Suppressor macrophage treated with lipopolysaccharide for 1 hour (primary cell): ENCODE measurements at places on chromosomes 2 and 18.

DNA sequence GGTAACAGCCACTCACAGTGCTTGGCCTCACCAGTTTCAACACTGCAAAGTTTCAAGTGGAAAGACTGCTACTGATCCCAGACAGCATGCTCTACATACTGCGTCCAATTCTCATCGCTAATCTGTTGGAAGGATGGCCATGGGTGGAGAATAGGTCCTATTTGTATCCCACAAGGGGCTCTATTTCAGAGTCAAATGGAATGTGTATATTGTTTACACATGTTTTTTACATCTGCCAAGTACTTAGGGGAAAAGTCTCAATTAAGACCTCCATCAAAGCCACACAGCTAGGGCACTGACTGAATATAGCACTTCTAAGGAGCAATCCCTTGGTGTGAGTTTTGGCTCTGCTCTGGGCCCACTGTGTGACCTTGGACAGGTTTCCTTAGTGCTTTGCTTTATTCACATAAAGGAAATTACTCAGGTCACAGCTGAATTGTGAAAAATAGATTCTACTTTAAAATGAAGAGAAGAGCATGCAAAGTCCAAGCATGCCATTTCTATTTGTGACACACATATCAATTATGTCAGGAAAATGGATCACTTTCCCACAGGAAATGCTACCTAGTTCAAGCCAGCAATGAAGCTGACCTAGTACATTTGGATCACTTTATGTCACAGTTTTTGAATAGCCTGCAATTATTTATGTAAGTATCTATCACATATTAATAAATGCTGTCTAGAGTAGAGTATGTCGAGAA is 112.9 kb upstream of the STK17B start:
- no peak for DNase-seq

DNA sequence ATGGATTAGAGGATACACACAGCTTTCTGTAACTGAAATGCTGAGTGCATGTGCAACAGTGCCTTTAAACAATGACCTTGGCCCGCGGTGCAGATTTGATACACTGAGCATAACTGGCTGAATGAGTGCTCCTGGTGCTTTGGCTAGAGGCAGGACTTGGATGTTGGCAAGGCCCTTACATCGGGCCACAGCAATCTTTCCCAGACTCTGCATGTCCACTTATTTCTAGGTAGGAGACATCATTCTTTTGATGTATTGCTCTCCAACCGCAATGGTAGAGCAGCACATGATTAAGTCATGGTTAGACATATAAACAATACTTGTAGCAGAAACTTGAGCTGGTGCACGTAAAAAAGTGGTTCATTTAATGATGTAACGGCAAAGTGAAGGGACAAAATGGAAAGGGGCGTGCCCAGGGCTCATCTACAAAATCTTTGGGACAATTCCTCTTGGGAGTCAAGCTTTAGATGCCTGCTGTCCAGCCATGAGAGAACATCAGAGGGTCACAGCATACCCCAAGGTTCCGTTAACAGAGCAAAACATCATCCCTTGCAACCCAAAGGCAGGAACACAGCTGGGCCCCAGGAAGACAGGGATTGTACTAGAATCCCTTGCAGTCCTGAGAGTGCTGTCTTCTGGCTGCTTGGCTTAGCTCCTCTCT is 43.4 kb downstream of the RAB31 start:
- DNase-seq = no peak

- no peak for DNase-seq
These were observed 95.2 kb downstream of the LBH start for GRCh38 chr2:30326497-30326896.

- DNase-seq = no peak
These were observed 32.5 kb downstream of the TET3 start for GRCh38 chr2:74017223-74017622.

GRCh38 chr2:212005085-212005671 is 533.4 kb downstream of the ERBB4 start:
- DNase-seq = peak; percentile 27

- no peak for DNase-seq
These were observed 728.4 kb downstream of the LRRTM4 start for GRCh38 chr2:76793647-76794334.

DNA sequence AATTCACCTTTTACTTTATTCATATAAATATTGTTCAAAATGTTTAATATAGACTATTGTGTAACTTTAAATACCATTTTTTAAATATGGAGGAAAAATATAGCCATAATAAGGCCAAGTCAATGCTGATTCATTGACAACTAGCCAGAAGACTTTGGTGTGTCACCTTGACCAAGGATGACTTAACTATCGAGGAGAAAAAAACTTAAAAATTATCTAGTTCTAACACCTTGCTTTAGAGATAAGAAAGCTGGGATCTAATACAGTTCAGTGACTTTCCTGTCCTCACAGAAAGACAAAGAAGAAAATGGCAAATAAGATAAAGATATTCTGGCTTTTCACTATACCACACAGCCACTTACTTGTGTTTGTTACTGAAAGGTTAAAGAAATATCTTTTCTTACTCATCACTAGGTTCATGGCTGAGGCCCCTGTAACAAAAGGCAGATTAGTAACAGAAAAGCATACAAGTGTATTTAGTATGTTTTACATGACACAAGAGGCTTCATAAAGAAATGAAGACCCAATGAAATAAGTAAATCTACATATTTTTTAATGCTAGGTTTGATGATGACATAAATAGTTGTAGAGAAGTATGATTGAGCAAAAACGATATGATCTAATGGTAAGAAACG is 65.9 kb upstream of the LRRTM1 start:
- DNase-seq = no peak

GRCh38 chr2:221270806-221271205 is 301.3 kb downstream of the EPHA4 start:
- no peak for DNase-seq

DNA sequence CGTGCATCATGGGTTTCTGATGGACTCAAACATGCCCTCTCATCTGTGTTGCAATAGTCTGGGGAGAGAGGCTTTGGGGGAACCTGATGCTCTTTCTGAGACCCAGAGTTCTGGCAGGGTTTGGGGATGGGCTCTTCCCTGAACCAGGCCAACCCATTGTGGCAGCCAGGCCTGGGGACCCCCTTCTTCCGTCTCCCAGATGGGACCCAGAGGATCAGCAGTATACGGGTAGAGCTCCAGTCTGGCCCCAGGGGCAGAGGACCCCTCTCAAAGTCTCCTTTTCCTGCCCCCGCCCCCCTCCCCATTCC is 333.7 kb downstream of the DYSF start:
- no peak for DNase-seq

- DNase-seq = no peak
These were observed 234.5 kb downstream of the LDLRAD4 start for GRCh38 chr18:13452871-13453680.

GRCh38 chr2:152042636-152043615 is 55.9 kb downstream of the CACNB4 start:
- peak; percentile 88 for DNase-seq

- peak; percentile 12 for DNase-seq
These were observed 31.1 kb downstream of the CTLA4 start for GRCh38 chr2:203898657-203899056.

DNA sequence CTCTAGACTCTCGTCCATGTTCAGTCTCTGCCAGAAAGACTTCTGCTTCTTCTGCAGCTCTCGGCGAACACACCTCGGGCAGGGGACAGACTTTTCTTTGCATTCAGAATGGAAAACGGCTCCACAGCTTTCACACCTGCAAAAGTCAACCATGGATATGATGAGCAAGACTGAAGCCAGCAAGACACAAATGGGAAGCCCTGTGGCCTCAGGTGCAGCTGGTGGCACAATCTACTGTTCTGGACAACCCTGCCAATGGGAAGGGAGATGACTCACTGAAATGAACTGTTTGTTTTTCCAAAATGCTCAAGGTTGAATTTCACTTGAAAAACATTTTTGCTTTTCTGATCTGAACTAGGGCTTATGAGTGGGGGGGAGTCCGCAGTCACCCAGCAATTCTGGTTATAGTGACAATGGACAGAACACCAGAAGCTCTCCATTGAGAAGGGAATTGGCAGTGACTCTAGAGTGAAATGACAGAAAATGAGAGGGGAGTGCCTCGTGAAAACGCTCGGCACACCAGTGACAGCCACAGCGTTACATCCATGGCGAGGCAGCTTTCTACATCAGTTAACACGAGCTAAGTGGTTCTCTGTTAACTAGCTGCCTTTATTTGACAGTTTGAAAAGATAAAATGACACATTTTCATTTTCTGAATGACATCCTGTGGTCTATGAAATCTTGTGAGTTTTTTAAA is 58.8 kb upstream of the FZD5 start:
- DNase-seq = no peak

DNA sequence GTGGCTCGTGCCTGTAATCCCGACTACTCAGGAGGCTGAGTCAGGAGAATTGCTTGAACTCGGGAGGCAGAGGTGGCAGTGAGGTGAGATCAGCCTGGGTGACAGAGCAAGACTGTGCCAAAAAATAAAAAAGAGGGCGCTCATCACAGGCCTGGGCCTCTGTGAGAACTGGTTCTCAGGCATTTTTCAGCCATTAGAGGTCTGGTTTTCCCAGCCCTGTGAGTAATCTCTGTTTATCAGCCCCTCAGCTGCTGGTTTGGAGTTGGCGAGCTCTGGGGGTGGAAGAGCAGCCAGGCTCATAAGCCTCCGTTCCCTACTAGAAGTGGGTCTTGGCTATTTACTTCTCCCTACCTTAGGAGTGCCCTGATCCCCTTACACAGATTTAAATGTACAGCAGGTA is 53.1 kb downstream of the CHRNA1 start:
- DNase-seq = no peak

DNA sequence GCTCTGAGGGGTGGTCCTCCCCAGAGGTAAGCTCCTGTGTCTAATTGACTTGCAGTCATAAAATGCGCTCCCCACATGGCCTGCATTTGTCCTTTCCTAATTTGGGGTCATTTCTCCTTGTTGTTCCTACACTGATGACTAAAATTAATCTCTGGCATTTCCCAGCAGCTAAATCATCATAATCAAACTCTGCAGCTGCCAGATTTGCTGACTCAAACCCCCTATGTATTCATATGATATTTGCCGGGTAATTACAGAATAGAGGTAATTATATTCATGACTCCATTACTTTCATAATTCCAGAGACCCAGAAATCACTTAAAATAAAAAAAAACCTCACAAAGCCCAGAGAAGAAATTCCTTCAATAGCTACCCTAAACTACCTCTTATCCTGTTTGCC is 331.4 kb upstream of the KLHL29 start:
- DNase-seq = no peak

GRCh38 chr2:238123991-238124470 is 14.4 kb upstream of the KLHL30 start:
- no peak for DNase-seq

- DNase-seq = no peak
These were observed 41.0 kb downstream of the SLC14A2 start for GRCh38 chr18:45656194-45656770.

GRCh38 chr2:2188344-2188920 is 142.6 kb downstream of the MYT1L start:
- no peak for DNase-seq

GRCh38 chr18:59837586-59837985 is 62.2 kb upstream of the PMAIP1 start:
- peak; percentile 83 for DNase-seq

DNA sequence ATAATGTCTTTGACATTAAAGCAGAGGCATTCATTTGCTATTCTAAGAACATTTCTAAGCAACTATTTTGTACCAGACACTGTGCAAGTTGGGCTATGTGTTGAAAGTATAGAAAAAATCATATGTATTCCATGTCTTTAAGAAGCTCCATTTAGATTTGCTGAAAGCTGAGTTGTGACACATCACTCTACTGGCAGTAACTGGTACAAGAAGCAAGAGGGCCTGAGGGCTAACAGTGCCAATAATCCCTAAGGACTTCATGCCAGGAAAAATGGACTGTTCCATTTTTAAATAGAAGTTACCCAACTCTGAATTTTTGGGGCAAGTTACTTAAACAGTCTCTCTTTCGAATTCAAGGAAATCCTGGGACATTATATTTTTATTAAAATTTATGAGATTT is 178.7 kb downstream of the SRBD1 start:
- no peak for DNase-seq

GRCh38 chr2:159175927-159176326 is 110.6 kb downstream of the WDSUB1 start:
- DNase-seq = no peak

DNA sequence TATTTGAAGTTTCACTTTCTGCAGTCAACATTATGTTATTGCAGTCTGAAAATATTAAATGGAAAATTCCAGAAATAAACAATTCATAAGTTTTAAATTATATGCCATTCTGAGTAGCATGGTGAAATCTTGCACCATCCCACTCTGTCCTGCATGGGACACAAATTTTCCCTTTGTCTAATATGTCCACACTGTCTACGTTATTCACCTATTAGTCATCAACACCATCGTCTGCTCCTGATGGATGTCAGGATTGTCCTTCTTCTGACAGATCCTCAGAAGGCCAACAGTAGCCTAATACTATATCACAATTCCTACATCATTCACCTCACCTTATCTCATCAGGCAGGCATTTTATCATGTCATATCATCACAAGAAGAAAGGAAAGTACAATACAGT is 163.1 kb downstream of the TXNL1 start:
- peak; percentile 62 for DNase-seq

GRCh38 chr2:148981324-148981723 is 57.2 kb upstream of the LYPD6B start:
- DNase-seq = no peak

- no peak for DNase-seq
These were observed 66.4 kb upstream of the NCK2 start for GRCh38 chr2:105678346-105678745.

GRCh38 chr2:96142217-96143113 is 2.8 kb downstream of the DUSP2 start:
- DNase-seq = peak; percentile 61

- DNase-seq = no peak
These were observed 8.6 kb downstream of the ITGA4 start for GRCh38 chr2:181465676-181466375.

GRCh38 chr2:37561615-37562569 is 109.5 kb downstream of the CDC42EP3 start:
- DNase-seq = peak; percentile 71

GRCh38 chr18:44740000-44740399 is 59.3 kb downstream of the SETBP1 start:
- DNase-seq = no peak

DNA sequence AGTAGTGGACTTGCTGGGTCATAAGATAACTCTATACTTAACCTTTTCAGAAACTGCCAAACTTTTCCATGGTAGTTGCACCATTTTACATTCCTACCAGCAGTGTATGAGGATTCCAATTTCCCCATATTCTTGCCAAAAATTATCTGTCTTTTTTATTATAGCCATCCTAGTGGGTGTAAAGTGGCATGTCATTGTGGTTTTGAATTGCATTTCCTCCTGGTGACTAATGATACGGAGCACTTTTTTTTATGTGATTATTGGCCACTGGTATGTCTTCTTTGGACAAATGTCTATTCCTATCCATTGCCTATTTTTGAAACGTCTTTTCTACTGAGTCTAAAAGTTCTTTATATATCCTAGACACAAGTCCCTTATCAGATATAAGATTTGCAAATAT is 44.3 kb downstream of the CACNB4 start:
- peak; percentile 48 for DNase-seq

- no peak for DNase-seq
These were observed 58.7 kb downstream of the TMEM18 start for GRCh38 chr2:618422-618990.
